ENCODE measurements at places on chromosomes 13 and 19.

DNA sequence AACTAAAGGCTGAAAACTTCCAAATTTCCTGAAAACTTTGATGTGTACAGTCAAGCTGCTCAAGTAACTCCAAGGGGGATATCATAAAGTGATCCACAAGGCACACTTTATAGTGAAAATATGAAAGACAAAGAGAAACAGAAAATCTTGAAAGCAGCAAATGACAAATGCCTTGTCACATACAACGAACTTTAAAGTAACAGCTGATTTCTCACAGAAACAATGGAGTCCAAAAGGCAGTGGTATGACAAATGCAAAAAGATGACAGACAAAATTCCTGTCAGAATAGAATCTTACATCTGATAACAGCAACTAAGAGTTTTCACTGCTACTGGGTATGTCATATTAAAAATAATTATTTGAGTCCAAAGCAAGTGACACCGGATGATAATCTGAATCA is 1602.3 kb upstream of the PRR20A start:
- DNase-seq, result no peak

- peak; percentile 61 for DNase-seq
These were observed 9.0 kb downstream of the ABHD8 start for GRCh38 chr19:17294051-17294891.

DNA sequence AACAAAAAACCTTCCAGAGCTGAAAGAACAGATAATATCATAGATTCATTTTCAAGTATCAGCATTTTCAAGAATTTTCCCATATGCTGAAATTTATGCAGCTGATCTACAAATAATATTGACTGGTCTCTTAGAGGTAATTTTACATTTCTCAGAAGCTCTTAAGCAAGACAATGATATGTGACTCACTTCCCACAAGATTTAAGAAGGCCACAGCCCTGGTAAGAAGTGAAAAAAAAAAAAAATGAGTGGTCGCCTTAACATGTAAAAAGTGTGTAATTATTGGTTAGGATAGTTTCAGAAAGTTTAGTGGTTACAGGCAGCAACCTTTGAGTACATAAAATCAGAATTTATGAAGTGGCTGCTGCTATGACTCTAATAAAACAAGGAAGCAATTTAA is 54.5 kb downstream of the NUFIP1 start:
- no peak for DNase-seq

DNA sequence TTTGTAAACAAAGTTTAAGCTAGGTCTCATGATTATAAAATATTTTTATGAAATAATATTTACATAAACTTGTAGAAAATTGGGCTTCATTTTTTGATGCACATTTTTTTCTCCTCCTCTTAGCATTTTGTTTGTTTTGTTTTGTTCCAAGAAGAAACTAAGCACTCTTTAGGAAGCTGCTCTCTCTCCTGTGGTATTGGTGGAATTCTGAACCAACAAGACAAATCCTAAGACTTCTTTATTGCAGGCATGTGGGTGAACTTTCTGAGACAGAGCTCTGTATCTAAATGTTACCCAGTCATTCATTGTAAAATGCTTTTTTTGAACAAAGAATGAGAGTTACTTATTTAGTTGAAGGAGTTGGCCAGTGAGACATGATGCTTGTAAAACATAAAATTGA is 39.3 kb downstream of the LMO7 start:
- no peak for DNase-seq

DNA sequence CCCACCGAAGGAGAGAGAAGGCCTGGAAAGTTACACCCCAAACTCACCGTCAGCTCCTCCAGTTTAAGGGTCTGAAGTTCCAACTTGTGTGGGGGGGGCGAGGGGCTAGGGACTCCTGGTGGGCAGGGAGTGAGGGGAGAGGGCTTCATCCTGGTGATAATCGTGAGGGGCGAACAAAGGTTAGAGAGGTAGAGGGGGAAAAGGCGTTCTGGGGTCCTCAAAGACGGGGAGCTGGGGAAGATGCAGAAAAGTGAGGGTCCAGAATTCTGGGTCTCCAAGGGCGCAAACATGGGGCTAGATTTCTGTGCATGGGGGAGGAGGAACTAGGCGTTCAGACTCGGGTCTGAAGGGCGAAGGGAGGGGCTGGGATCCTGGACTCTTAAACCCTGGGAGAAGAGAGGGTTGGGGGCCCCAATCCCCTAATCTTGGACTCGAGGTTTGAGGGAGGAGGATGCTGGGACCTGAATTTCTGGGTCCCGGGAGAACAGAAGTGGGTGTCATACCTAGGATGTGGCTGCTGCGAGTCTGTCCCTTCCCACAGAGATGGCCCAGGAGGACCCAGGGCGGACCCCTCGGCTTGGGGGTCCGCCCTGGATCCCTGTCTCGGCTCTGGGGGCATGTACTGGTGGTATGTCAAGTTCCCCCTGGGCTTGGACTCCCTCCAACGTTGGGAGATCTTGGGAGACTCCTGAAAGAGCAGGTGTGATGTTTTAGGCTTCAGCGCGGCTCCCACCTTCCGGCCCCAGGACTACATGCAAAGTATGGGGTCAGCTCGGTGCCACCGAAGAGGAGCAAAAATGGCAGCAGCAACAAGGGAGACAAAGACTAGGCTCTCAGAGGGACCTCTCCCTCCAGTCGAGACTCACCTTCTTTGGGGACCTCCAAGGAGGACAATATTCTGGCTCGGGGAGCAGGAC is 4.5 kb downstream of the MAMSTR start:
- DNase-seq, result no peak

DNA sequence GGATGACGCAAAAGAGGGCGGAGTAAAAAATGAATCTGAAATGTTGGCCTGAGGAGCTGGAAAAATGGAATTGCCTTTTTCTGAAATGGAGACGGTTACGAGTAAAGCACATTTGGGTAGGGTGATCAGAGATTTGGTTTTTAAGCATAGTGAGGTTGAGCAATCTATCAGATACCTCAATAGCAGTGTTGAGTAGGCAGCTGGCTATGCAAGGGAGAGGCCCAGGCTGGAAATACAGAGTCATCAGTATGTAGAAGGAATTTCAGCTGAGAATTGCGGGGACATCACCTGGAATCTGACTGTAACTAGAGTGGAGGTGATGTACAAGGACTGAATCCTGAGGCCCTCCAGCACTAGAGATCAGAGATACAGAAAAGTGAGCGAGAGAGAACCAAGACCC is 224.8 kb downstream of the LMO7 start:
- DNase-seq, result no peak

DNA sequence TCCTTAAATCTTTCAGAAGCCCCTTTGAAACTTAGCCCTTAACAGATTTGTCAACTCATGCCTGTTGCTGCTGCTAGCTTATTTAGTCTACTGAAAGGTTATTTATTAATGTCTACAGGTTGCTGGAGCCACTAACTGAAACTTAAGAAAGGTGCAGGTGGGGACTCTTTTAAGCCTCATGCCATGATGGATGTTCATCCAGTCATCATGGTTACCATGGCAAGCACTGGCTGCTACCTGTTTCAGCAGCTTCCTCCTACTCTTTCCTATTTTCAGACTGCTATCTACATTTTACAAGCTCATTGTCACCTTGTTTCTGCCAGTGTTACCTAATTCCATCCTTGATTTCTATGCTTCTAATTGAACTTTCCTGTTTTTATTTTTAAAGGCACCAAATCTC is 27.1 kb downstream of the DGKH start:
- no peak for DNase-seq

- DNase-seq, result no peak
These were observed 23.1 kb upstream of the TNFRSF19 start for GRCh38 chr13:23547000-23547590.

GRCh38 chr13:52665325-52665724 is 12.7 kb downstream of the SUGT1 start:
- DNase-seq, result no peak

- DNase-seq, result no peak
These were observed 113.3 kb upstream of the SPRY2 start for GRCh38 chr13:80454245-80454644.

- DNase-seq, result no peak
These were observed 10.2 kb downstream of the PLPPR3 start for GRCh38 chr19:811506-812048.

- DNase-seq, result no peak
These were observed 28.4 kb downstream of the C19orf81 start for GRCh38 chr19:50677636-50678035.

DNA sequence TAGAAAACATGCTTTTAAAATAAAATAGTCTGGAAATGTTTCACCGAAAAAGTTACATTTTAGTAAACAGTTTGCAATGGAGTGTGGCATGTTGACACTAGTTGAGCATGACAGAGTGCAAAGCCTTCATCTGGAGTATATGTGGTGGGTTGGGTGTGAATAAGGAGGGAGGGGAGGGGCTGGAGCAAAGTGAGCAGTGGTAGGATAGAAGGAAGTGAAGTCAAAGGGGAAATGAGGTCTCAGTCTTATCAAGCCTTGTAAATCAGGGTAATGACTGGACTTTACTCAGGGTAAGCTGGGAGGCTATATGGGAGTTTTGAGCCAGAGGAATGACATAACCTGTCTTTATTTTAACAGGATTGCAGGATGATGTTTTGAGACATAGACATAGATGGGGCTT is 222.8 kb downstream of the PCDH20 start:
- DNase-seq, result no peak

GRCh38 chr19:13058951-13059660 is 43.6 kb downstream of the LYL1 start:
- DNase-seq, result no peak

GRCh38 chr19:47992070-47992469 is at the start of gene BSPH1:
Gene BSPH1 (minus strand): TSS chr19:47992170. CDS start chr19:47992081, 89 bp downstream.
- no peak for DNase-seq

DNA sequence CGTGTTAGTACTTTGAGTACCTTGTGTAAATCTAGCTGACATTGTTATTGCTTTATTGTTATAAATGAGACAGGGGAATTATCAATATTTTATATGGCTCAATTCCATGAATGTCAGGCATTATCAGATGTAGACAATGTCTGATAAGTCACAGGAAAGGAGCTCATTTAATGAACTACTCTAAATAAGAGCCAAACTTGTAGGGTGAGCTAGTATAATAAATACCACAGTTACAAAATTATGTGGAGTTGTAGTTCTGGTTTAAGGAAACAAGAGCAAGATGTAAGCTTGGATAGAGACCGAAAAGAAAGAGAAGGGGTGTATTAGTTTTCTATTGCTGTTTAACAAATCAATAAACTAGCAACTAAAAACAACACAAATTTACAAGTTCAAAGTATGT is 891.8 kb upstream of the SLITRK1 start:
- no peak for DNase-seq

GRCh38 chr13:41053384-41053826 is 7.9 kb upstream of the WBP4 start:
- no peak for DNase-seq

DNA sequence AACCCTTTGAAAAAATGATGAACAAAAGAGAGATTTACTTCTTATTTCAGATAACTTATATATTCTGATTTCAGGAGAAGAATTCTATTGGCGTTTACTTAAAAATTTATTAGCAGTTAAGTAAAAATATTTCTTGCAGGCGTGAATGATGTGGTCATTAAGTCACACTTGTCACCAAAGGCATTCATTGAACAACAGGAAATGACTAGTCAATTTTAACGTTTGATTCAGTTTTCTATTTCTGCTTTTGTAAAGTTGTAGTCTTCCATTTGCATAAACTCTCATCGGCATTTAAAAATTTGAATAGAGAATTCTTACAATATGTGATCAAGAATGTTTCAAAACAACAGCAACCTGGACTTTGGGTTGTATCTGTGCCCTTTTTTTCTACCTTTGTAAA is 83.4 kb downstream of the GPR12 start:
- DNase-seq, result no peak

GRCh38 chr19:1591421-1592023 is 1.1 kb downstream of the MBD3 start:
- DNase-seq, result no peak

DNA sequence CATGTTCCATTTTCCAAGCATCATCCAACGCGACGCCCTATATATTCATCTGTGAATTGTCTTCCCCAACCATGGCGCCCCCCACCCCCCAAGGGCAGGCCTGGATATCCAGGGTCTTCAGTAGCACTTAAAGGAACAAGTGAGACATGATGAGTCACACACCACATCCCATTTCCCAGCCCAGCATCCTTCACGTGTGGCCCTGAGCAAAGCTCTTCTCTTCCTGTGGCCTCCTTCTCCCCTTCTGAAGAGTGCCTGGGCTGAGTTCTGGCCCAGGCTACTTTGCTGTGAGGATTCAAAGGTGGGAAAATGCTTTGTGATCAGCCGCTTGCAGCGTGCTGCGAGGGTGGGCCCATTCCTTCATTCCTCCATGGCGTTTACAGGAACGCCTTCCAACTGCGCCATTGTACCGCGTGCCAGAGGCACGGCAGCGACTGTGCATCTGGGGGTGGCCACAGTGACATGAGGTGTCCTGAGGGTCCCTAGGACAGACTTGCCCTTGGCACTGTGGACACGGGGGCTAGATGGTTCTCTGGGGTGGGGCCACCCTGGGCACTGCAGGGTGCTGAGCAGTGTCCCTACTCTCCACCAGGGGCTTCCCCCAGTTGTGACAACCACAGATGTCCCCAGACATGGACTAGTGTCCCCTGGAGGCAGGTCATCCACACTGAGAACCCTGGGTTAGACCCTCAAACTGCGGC is 11.7 kb downstream of the PLIN4 start:
- DNase-seq, result no peak

DNA sequence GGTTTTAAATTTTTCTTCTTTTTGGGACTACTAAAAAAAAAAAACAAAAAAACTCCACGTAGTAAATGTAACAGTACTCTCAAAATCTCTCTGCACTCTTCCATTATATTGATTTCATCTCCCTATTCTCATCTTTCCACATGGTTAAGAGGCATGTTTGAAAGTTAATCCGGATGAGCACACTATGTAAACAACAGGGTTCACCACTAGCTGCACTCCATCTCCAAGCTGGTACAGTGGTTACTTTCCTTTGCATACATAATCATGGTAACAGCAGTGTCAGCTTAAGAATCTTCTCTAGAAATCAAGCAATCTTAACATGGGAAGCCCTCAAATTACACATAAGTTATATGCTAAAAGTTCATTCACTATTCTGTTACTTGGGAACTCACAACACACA is 92.6 kb downstream of the MIPEP start:
- no peak for DNase-seq

GRCh38 chr13:85314686-85315085 is 484.5 kb downstream of the SLITRK6 start:
- DNase-seq, result no peak

DNA sequence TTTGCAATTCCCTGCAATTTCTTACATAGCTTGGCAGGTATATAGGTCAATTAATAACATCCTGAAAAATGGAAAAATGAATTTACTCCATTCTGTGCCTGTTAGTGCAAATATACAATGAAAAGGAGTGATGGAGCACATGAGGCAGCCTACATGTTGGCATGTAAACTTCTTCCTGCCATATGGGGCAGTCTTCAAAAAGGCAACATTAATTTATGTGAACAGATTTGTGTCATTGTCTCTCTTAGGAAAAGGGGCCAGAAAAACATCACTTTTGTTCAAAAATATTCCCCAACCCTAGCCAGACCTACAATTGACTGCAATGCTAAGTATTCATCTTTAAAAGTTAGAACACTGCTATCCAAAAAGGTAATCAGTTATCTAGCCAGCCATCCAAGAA is 332.2 kb downstream of the TBC1D4 start:
- DNase-seq, result no peak

- DNase-seq, result no peak
These were observed 114.8 kb downstream of the KATNAL1 start for GRCh38 chr13:30192320-30193093.
